ENCODE measurements at places on chromosomes 16 and 17.

GRCh38 chr16:50011707-50012106 is 13.3 kb upstream of the CNEP1R1 start:
- DNase-seq = no peak

DNA sequence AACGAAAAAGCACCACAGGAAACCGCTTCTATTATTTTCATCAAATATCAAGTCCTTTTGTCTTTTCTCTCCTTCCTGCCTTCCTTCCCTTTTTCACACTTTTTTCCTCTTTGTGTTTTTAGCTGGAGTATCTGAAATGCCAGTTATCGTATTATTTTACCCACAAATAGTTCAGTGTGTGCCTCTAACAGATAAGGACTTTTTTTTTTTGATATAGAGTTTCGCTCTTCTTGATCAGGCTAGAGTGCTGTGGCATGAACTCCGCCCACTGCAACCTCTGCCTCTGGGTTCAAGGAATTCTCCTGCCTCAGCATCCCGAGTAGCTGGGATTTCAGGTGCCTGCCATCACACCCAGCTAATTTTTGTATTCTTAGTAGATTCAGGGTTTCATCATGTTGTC is 10.7 kb downstream of the DNAAF1 start:
- DNase-seq = no peak

DNA sequence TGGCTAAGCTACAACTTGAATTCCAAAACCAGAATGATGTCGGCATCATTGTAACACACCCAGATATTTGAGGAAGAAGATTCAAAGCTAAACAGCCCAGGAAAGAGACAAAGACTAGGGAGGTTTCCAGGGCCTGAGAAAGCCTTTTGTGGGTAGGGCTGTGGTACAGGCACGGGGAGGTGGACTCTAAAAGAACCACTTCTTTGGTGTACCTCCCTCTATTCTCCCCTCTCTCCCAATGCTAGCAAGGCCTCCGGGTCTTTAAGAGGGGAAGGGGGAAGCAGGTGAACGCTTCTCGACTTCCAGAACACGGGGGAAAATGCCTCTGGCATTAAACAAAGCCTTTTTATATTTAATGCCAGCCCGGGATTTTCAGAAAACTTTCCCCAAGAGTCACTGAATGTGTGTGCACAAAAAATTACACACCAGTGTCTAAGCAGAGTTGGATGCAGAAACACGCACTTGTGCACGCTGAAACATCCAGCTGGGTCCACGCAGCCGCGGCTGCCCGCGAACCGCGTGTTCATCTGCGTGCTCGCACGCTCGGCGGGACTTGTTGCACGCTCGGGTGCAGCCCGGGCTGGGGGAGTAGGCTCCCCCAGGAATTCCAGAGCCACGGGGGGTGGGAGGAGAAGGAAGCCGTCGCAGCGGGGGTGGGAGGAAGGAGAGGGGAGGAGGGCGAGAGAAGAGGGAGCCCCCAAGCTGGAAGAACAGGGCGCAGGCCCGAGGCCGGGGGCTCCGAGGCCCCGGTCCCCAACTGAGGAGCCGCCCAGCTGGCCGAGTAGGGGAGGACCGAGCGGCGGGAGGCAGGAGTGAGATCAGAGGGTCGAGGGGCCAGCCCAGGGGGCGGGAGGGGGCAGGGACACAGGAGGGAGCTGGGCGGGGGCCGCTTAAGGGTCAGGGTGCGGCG is 20.1 kb upstream of the ZNF423 start:
- DNase-seq = no peak

DNA sequence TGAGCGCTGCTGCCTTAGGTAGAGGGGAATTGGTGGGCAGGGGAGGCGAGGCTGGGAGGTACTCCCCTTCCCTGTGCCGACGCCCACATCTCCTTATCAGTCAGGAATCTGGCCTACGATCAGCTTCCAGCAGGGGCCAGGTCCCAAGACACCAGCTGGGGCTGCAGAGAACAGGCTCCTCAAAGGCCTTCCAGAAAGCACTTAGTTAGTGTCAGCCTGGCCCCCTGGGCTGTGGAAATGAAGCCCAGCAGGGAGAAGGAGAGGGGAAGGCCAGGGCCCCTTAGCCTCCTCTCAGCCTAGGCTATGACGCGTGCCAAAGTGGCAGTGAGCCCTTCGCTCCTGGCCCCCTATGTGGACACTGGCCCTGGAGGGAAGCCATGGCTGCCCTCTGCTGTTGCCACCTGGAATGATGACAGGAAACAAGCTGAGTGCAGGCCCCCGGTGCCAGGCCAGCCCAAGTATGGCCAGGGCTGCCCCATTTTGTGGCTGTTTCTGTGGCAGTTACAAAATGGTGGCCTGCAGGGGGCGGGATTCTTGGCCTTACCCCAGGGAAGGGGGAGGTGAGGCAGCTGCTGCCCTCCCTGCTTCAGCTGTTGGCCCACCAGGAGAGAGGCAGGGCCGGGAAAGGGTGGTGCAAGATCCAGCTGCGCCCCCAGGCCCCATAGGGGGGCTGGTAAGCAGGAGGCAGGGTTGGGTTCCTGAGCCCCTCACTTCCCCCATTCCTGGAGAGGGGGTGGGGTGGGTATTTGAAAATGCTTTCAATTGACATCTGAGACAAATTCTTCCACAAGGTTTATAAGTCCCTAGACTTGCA is 11.3 kb downstream of the TBX4 start:
- peak; percentile 64 for DNase-seq

Data from cardiac septum (tissue), 1 donor.